Glomerular endothelial cell (primary cell): ENCODE measurements at places on chromosomes 2 and 18. TPM values are rescaled to one million over a fixed set of nuclear protein-coding genes. Genes with fewer than 3 reads are reported as not detected.

GRCh38 chr2:696463-696862, 19.3 kb upstream of the TMEM18 start:
- DNase-seq, result no peak

The CWC22 gene
- 13.2 and 17.2 TPM in 2 replicates for total RNA-seq

DNA sequence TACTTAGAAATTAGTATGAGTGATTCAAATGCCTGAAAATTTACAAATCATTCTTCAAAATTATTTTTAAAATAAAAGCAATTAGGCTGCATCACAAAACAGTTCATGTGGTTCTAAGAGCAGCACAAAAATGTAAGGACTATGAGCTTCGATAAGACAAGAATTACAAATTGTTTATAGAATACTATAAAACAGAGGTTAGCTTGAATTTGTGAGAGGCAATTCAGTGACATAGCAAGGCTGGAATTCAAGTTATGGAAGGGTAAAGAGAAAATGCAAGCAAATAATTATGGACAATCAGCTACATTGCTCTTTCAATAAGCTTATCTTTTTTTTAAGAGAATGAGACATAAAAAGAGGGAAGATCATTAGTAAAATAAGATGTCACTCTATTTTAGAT, 7.1 kb upstream of the XIRP2 start:
- no peak for DNase-seq

- DNase-seq, result no peak
Observed at GRCh38 chr2:152280780-152281179, 54.2 kb upstream of the FMNL2 start.

The AQP12A gene
- not detected in 2 replicates for total RNA-seq

DNA sequence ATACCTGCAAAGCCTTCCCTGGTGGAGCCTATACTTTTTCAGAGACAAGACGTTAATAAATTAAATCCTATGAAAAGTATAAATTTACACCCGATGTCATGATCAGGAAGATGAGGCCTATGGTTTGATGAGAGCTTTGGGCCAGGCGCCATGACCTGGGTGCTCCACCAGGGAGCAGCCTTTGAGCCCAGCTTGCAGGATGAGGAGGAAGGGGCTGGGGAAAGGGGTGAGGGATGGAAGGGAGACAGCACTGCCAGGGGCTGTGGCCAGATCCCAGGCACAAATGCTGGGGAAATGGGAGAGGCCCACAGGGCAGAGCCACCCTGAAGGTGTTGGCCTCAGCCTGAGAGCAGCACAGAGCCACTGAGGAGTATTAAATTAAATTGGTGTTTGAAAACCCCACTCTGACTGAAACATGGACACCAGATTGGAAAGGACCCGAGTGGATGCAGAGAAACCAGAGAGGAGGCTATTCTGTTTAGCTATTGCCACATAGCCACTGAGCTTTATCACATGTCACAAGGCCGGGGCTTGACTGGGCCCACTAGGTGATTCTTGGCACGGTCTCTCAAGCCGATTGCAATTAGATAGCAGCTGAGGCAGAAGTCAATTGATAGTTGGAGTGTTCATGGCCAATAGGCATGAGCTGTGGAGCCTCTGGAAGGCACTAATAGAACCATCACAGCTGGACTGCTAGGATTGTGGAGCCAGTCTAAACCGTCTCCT, 9.6 kb upstream of the FAHD2A start:
- DNase-seq, result no peak

GRCh38 chr18:1014951-1015624, 110.4 kb downstream of the ADCYAP1 start:
- DNase-seq, result no peak

DNA sequence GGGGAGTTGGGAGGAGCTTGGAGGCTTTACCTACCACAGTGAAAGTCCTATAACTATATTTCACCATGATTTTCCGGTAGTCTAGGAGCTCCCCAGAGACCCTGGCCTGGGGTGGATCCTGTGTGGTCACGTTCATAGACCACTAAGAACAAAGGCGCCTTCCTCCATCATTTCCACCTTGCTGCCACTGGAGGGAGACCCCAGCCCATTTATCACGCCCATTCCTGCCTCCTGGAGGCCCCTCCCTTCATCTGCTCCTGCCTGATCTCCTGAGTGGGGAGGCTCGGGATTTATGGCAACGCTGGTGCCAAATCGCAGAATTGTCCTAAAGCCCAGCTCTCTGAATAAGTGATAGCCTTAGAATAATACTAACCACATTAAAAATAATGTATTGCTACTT, 507.6 kb upstream of the SPHKAP start:
- DNase-seq, result no peak

DNA sequence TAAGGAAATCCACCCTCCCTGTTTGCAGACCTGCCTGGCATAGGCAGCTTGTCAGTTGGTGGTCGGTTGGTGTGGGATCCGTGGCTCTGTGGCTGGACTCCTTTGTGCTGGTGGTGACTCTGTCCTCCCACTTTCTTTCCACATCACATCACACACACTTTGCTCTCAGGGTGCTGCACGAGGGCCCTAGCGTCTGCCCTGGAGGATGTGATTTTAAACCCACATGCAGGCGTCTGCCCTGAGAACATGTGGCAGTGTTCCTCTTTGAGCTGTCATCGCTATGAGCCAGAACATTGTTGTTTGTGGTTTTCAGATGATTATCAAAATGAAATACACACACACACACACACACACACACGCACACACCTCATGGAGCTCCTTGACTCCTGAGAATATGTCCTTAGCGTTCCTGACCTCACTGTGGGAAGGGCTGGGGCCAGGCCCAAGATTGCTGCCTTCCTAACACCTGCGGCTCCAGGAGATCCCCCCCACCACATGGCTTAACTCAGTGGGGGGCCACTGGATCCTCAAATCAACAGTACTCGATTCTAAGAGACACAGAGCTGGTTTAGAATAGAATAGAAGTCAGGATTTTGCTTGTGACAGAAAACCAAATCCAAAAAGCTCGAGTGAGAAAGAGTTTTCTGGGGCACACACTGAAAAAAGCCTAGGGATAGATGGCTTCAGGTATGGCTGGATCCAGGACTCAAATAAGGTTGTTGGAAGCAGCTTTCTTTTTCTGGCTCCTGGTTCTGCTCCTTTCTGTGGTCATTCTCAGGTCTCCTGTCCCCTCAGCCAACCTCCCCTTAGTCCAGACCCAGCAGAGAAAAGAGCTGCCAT, 54.8 kb downstream of the RTP5 start:
- no peak for DNase-seq

- no peak for DNase-seq
Observed at GRCh38 chr2:6800553-6800952, 65.2 kb downstream of the CMPK2 start.

DNA sequence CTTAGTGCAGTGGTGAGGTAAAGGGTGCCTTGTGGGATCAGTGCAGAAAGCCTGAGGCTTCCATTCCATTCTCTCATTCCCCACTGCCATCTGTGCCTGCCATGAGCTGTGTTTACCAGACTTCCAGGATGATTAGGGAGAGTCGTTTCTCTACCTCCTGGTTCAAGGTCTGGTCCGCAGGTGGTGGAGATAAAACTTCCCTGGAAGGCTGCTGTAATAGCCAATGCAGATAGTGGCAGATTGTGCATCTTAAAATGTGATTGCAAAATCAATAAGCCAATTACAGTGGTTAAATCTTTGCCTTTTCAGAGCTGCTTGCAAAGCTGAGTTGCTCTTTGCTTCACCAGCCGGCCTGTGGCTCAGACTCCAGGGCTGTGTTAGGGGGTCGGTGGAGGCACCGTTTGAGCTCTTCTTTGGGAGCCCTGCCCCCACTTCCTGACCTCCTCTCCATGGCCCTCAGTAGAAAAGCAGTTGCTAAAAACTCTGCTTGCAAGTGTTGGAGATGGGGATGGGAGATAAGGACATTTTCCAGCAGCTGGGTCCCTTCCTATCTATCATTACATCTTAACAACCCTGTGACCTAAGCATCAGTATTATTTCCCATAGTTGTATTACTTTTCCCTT, 95.2 kb upstream of the HS6ST1 start:
- no peak for DNase-seq

DNA sequence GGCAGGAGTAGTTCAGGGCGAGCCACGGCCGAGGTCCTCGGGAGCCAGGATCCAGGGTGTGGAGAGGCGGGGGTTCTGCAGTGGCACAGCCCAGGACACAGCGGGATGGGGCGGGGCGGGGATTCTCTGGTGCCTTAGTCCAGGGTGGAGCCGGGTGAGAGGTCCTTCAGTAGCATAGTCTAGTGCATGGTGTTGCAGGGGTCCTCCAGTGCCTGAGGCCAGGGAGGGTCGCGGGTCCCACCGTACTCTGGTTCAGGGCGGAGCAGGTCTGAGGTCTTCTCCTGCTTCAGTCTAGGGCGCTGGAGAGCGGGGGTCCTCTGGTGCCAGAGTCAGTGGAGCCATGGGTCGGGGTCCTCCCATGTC, 131.1 kb downstream of the CCDC74A start:
- no peak for DNase-seq

The CCDC74A gene
- total RNA-seq, result 19.8 and 27.8 TPM in 2 replicates

GRCh38 chr2:149586063-149586462, 1.5 kb downstream of the MMADHC start:
- no peak for DNase-seq

DNA sequence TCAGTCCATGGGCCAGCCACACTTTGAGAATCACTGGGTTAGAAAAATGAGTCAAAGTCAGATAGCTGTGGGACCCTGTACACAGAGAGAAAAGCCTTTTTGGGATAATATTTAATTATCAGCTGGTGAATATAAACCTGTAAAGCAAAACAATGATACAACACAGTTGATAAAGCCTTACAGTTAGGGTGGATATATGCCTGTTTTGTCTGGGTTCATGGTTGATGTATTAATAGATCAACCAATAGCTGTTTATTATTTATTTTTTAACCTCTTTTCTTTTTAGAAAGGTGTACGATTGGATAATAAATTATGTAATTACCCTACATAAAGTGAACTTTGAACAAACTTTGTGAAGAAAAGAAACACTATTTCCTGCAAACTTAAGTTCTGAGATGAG, 145.6 kb downstream of the TDRD15 start:
- no peak for DNase-seq

DNA sequence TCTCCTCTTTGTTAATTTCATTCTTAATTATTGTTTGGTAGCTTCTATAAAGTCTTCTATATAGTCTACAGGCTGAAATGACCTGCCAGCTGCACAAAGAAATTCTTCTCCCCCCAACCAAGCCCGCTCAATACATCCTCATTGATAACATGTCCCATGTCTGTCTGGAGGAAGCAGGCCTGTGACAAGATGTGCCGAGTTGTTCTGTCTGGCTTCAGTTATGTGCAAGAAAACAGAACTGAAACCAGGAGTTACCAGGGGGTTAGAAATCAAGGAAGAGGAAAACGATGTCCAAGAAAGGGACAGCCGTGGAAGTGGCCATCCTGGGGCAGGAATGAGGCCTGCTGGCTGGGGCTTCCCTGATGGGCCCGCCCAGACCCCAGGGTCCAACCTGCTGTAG, 57.6 kb downstream of the MTCL1 start:
- no peak for DNase-seq

The TCF4 gene
- total RNA-seq, result 162 and 344 TPM in 2 replicates

- DNase-seq, result no peak
Observed at GRCh38 chr2:128505575-128506526, 187.2 kb upstream of the HS6ST1 start.

The TRIM43 gene
- total RNA-seq, result not detected in 2 replicates

GRCh38 chr2:181779288-181780021, 99.1 kb upstream of the NEUROD1 start:
- DNase-seq, result no peak

The EFHD1 gene
- 1.6 and 1.9 TPM in 2 replicates for total RNA-seq

- no peak for DNase-seq
Observed at GRCh38 chr2:33167622-33168245, 221.0 kb downstream of the LTBP1 start.

The KRCC1 gene
- total RNA-seq, result 13.8 and 16.4 TPM in 2 replicates

DNA sequence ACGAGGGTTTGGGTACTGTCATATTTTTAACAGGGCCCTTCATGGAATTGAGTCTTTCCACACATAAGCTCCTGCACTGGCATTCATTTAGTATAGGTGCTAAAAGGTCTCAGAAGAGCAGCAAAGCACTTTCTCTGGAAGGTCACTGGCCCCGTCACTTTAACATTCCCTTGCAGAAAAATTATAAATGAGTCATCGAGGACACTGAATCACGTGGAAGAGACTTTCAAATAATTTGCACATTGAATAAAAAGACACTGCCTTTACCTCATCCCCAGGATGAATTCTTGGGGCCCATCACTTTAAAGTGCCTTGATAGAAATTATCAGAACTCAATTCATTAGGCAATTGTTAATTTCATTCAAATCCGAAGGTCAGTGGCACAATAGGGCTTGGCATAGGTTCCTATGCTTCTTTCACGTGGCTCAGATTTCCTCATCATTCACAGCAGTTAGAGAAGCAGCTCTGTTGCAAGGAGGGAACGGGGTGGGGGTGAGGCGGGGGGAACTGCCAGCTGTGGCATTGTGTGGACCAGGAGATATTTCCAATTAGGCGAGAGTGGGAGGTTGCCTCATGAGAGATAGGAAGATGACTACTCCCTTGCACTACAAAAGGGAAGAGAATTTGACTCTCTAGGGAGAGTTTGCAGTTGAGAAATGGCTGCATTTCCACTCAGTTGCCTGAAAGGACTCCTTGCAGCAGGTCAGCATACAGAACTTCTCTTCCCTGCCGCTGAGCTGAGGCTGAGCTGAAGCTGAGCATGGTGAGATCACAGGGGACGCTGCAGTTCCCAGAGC, 86.3 kb upstream of the NPAS2 start:
- DNase-seq, result no peak

The CLIP4 gene
- 17.5 and 19.0 TPM in 2 replicates for total RNA-seq

The CGREF1 gene
- 0.87 and 3.4 TPM in 2 replicates for total RNA-seq

The KCNG2 gene
- not detected in 2 replicates for total RNA-seq
